ENCODE measurements at places on chromosomes 6 and 20. TPM values are rescaled to one million over a fixed set of nuclear protein-coding genes. Genes with fewer than 3 reads are reported as not detected.

The CST2 gene
- not detected for total RNA-seq

The NT5E gene
- total RNA-seq: 2.7 TPM

The RING1 gene
- total RNA-seq: 28.6 TPM

The TSHZ2 gene
- total RNA-seq: 27.4 TPM

The ENPP1 gene
- total RNA-seq: 0.08 TPM

The PRL gene
- total RNA-seq: not detected

The TFAP2D gene
- not detected for total RNA-seq

The DNMT3B gene
- 0.28 TPM for total RNA-seq

The MMP24 gene
- total RNA-seq: not detected

The FAXC gene
- not detected for total RNA-seq

The BPIFA1 gene
- total RNA-seq: not detected

- DNase-seq: no peak
- no peaks in the 10 kb centered on the region for H3K36me3 ChIP-seq
Measured at GRCh38 chr6:112576423-112576822, 229.3 kb downstream of the RFPL4B start.

DNA sequence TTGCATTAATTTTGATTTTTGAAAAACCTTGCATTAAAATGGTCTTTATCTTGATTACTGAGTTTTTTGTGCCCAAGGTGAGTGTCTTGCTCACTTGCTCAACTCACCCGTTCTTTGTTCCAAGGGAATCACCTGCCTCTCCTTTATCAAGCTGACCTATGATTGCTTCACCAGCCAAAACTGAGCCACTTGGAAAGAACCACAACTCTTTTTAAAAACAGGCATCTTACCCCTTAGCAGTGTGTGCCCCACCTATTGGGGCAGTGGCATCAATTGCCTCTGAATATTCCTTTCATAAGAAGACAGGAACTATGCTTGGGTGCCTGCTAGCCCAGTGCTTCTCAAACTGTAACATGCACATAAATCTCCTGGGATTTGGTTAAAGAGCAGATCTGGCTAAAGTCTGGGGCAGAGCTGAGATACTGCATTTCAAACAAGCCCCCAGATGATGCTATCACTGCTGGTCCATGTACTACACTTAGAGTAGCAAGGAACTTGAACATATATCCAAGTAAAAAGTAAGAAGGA, 3.3 kb upstream of the STK38 start:
- no peak for DNase-seq
- peaks cover 18% of the 10 kb centered on the region for H3K4me1 ChIP-seq
- H3K36me3 ChIP-seq: no peaks in the 10 kb centered on the region
- H3K27me3 ChIP-seq: no peaks in the 10 kb centered on the region

DNA sequence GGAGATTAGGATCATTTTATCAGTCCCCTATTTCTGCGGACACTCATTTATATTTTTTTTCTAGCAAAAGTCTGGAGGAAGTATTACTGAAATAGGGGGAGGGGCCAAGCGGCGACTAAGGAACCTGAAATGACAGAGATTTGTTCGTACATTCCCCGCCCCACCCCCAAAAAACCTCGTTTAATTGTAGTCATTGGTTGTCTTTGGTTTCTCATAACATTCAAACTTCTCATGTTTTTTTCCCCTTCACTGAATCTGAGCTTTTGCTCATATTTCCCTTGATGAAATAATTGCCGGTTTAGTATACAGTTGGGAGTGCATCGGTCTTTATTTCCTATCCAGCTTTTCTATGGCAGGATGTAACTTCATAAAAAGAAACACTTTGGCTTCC, 768 bp upstream of the FYN start:
- peaks cover 20% of the 10 kb centered on the region for H3K4me1 ChIP-seq
- H3K4me3 ChIP-seq: peak overlapping the region; percentile 86
- H3K36me3 ChIP-seq: peaks cover 3% of the 10 kb centered on the region
- H3K27me3 ChIP-seq: no peaks in the 10 kb centered on the region

DNA sequence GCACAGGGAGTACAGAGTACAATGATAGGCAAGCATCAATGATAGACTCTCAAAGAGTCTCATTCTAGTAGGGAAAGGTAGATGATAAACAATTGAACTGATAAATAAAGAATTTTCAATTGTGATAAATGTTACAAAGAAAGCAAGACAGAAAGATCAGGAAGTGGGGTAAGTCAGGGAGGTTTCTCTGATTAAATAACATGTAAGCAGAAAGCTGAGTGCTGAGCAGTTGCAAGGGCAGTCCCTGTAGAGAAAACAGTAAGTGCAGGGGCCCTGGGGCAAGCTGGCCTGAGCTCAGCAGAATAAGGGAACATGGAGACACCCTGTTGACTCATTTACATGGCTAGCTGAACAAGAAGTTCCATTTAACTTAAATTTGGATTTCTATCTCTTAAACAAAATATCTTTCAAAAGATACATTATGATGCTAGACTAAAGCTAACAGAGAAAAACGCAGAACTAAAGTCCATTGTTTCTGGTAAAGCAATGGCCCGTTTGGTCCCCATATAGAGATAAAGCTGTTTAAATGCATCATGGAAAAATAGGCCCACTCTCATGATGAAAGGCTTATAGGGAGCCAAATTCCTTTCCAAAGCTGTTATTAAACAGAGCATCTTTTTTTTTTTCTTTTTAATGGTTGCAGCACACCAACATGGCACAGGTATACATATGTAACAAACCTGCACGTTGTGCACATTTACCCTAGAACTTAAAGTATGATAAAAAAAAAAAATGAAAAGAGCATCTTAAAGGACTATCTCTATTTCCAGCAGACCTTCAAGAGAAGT, 5.3 kb upstream of the TNFAIP3 start:
- peaks cover 10% of the 10 kb centered on the region for H3K4me1 ChIP-seq
- H3K36me3 ChIP-seq: no peaks in the 10 kb centered on the region
- H3K27ac ChIP-seq: no peak overlapping the region
- H3K4me3 ChIP-seq: no peak overlapping the region
- H3K27me3 ChIP-seq: no peaks in the 10 kb centered on the region
- no peak for DNase-seq

- no peak overlapping the region for H3K27ac ChIP-seq
- no peaks in the 10 kb centered on the region for H3K27me3 ChIP-seq
- no peaks in the 10 kb centered on the region for H3K36me3 ChIP-seq
- H3K4me1 ChIP-seq: peaks cover 31% of the 10 kb centered on the region
Measured at GRCh38 chr20:32959351-32960221, 44.6 kb downstream of the SUN5 start.

DNA sequence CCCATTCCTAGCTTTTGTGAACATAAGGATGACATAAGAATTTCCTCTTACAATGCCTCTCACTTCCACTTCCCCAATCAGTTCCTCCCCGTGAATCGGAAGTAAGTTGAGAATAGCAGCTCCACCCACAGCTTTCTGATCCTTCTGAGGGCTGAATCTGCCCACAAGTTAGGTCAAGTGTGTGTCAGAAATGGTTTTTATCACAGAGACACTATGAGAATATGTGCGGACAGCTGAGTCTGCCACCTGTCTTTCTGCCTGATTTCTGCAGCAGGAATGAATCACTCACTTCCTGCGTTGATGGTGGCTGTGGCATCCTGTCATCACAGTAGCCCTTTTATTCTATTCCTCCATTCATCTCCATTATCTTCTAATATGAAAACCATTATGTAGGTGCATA, 70.2 kb downstream of the RIN2 start:
- no peaks in the 10 kb centered on the region for H3K36me3 ChIP-seq
- H3K27me3 ChIP-seq: peaks cover 2% of the 10 kb centered on the region
- no peak for DNase-seq
- no peak overlapping the region for H3K27ac ChIP-seq

DNA sequence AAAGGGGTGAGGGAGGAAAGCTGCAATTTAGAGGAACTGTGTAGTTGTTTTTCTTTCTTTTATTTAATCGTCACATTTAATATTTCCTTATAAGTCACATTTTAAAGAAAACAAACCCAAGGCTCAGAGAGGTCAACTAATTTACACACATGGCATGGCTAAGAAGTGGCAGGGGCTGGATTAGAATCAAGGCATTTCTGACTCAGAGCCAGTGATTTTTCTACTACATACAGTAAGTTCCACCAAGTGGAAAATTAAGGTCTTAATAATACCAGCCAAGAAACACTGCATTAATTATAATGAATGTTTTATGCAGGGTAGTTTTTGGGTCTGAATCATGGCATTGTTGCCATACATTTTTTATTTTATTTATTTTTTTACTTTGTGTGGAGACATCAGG, 607.7 kb upstream of the CITED2 start:
- no peak overlapping the region for H3K27ac ChIP-seq
- H3K4me3 ChIP-seq: no peak overlapping the region
- DNase-seq: no peak

GRCh38 chr20:24736131-24736843, 212.8 kb upstream of the CST7 start:
- no peaks in the 10 kb centered on the region for H3K36me3 ChIP-seq
- H3K27ac ChIP-seq: no peak overlapping the region
- H3K4me1 ChIP-seq: no peaks in the 10 kb centered on the region
- H3K27me3 ChIP-seq: no peaks in the 10 kb centered on the region
- no peak overlapping the region for H3K4me3 ChIP-seq
- no peak for DNase-seq

DNA sequence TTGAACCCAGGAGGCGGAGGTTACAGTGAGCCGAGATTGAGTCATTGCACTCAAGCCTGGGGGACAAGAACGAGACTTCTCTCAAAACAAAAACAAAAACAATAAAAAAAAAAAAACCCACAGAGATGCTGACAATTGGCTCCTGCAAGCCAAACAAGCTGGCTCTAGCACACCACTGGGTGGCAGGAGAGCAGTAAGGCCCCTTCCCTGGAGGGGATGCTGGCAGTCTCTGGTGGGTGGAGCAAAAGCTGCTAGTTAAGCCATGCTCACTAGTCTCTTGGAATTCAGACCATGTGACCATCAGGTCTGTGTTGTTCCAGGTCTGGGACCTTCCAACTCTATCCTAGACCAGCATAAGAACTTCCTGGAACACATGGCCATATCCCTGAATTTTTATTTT, 18.9 kb upstream of the DSN1 start:
- H3K4me3 ChIP-seq: no peak overlapping the region
- DNase-seq: no peak
- no peak overlapping the region for H3K27ac ChIP-seq

- no peaks in the 10 kb centered on the region for H3K36me3 ChIP-seq
- H3K4me1 ChIP-seq: no peaks in the 10 kb centered on the region
- no peak for DNase-seq
- H3K27ac ChIP-seq: no peak overlapping the region
- H3K27me3 ChIP-seq: no peaks in the 10 kb centered on the region
Measured at GRCh38 chr6:119672725-119673124, 323.2 kb upstream of the MAN1A1 start.

GRCh38 chr20:61562897-61563504, 310.9 kb downstream of the CDH4 start:
- DNase-seq: no peak
- no peaks in the 10 kb centered on the region for H3K4me1 ChIP-seq
- no peak overlapping the region for H3K4me3 ChIP-seq
- H3K27ac ChIP-seq: no peak overlapping the region
- no peaks in the 10 kb centered on the region for H3K36me3 ChIP-seq

DNA sequence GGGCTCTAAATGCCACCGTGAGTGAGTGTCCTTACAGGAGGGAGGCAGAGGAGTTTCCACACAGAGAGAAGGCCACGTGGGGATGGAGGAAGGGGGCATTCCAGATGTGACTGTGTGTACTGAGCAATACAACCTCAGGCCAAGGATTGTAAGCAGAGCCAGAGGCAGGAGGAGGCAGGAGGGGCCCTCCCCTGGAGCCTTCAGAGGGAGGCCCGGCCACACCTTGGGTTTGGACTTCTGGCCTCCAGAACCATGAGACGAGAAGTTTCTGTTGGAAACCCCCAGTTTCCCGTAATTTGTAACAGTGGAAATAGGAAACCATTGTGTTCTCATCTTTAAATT, 9.3 kb upstream of the KIF25 start:
- no peaks in the 10 kb centered on the region for H3K4me1 ChIP-seq
- no peaks in the 10 kb centered on the region for H3K36me3 ChIP-seq
- no peak overlapping the region for H3K4me3 ChIP-seq
- DNase-seq: no peak
- H3K27me3 ChIP-seq: no peaks in the 10 kb centered on the region

DNA sequence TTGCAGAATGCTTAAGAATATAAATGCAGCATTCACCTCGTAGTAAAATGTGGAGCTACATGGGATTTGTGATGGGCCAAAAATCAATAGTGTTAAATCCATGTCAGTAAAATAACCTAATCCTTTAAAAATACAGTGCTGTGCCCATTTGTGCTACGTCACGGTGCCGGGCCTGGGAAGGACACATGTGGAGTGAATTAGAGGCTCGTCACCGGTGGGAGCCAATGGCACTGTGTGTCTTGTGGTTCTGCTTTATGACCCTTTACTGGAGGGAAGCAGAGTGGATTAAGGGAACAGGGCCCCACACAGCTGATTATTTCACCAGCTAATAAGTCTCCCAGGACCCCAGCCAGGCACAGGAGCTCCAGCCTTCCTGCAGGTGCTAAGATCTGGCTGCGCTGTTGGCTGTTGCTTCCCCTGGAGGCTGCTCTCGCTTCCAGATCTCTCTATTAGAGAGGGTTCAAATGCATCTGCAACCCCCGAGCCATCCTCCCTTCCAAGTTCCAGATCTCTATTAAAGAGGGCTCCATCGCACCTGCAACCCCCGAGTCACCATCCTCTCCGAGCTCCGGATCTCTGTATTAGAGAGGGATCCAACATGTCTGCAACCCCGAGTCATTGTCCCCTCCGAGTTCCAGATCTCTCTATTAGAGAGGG, 405.8 kb downstream of the CDH4 start:
- no peaks in the 10 kb centered on the region for H3K4me1 ChIP-seq
- no peaks in the 10 kb centered on the region for H3K36me3 ChIP-seq
- no peak for DNase-seq
- H3K27ac ChIP-seq: no peak overlapping the region
- H3K27me3 ChIP-seq: no peaks in the 10 kb centered on the region

- H3K27ac ChIP-seq: no peak overlapping the region
- H3K27me3 ChIP-seq: peaks cover 2% of the 10 kb centered on the region
- H3K36me3 ChIP-seq: no peaks in the 10 kb centered on the region
- no peaks in the 10 kb centered on the region for H3K4me1 ChIP-seq
Measured at GRCh38 chr6:163686301-163686700, 271.8 kb downstream of the QKI start.

- H3K4me3 ChIP-seq: no peak overlapping the region
- H3K27me3 ChIP-seq: no peaks in the 10 kb centered on the region
- no peak overlapping the region for H3K27ac ChIP-seq
- no peak for DNase-seq
- H3K4me1 ChIP-seq: peaks cover 2% of the 10 kb centered on the region
Measured at GRCh38 chr6:44859901-44860410, 468.2 kb upstream of the RUNX2 start.

DNA sequence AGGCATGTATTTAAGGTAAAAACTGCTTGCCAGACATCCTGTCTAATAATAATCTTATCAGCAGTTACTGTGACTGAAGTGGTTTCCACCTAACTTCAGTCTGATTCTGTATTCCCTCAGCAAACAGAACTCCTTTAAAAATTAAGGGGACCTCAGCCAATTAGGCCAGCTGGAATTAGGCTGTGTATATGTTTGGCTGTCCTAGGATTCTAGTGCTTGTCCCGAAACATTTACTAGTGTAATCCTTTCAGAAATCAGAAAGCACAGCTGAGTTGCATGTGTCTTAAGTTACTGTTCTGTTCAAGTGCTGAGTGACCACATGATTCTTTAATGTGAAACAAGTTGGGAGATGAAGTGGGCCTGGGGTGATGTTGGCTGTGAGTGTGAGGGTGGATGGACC, 120.9 kb upstream of the SUPT3H start:
- no peak overlapping the region for H3K27ac ChIP-seq

GRCh38 chr6:32189742-32190053, 304 bp downstream of the PBX2 start:
- DNase-seq: no peak
- peaks cover 70% of the 10 kb centered on the region for H3K4me1 ChIP-seq
- H3K4me3 ChIP-seq: peak overlapping the region; percentile 96
- H3K27me3 ChIP-seq: no peaks in the 10 kb centered on the region

- H3K27me3 ChIP-seq: no peaks in the 10 kb centered on the region
- H3K36me3 ChIP-seq: no peaks in the 10 kb centered on the region
- H3K4me1 ChIP-seq: no peaks in the 10 kb centered on the region
- no peak overlapping the region for H3K4me3 ChIP-seq
- H3K27ac ChIP-seq: no peak overlapping the region
- no peak for DNase-seq
Measured at GRCh38 chr6:168093634-168094033, 14.6 kb upstream of the FRMD1 start.

All from CD4-positive, alpha-beta T cell (primary cell).